RKO (cell line): ENCODE measurements at places on chromosomes 4 and X.

- no peak for DNase-seq
Observed at GRCh38 chr4:47842985-47843384, 5.1 kb upstream of the CORIN start.

GRCh38 chr4:76361689-76362412, 55.3 kb downstream of the STBD1 start:
- no peak for DNase-seq

GRCh38 chr4:107870916-107871786, 46.4 kb downstream of the SGMS2 start:
- no peak for DNase-seq

DNA sequence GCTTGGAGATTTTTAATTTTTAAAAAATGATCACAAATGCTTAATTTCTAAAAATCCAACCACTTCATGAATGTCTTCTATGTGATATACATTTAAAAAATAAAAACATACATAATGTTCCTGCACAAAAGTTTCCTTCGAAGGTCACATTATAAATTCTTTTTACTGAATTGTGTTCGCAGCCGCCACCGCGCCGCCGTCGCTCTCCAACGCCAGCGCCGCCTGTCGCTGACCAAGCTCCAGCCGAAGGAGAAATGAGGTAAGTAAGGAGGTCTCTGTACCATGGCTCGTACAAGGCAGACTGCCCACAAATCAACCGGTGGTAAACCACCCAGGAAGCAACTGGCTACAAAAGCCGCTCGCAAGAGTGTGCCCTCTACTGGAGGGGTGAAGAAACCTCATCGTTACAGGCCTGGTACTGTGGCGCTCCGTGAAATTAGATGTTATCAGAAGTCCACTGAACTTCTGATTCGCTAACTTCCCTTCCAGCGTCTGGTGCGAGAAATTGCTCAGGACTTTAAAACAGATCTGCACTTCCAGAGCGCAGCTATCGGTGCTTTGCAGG, 48.8 kb upstream of the NEUROG2 start:
- no peak for DNase-seq

- peak; percentile 57 for DNase-seq
Observed at GRCh38 chrX:63186137-63186536, 165.0 kb downstream of the SPIN4 start.

DNA sequence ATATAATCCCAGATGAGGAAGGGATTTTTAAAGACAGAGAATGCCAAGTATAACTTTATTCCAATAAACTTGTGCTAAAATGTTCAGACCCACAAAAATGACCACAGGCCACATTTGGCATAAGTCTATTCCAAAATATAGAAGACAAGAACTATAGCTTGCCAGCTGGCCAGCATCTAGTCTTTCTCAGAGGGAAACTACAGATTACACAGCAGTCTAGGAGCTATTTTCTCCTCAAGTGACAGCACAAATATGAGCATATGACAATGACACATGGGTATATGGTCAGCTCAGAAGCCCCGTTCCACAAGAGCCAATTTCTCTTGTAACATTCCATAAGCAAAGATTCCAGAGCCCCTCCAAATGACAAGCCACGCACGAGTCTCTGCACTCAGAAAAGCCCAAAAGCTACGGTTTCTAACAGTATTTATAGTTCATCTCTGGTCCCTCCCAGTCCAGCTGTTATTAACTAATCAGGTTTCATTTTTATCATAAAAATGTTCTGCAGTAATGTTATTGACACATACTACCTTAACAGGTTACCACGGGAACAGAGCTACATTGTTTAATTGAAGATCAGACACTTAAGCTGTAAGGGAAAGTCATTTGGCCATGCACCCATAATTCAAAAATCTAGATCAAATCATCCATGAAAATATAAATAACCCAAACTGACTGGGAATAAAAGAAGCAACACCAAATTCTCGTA, 70.3 kb downstream of the RAB28 start:
- DNase-seq: no peak

GRCh38 chrX:133698298-133698697, 283.0 kb upstream of the GPC4 start:
- no peak for DNase-seq

DNA sequence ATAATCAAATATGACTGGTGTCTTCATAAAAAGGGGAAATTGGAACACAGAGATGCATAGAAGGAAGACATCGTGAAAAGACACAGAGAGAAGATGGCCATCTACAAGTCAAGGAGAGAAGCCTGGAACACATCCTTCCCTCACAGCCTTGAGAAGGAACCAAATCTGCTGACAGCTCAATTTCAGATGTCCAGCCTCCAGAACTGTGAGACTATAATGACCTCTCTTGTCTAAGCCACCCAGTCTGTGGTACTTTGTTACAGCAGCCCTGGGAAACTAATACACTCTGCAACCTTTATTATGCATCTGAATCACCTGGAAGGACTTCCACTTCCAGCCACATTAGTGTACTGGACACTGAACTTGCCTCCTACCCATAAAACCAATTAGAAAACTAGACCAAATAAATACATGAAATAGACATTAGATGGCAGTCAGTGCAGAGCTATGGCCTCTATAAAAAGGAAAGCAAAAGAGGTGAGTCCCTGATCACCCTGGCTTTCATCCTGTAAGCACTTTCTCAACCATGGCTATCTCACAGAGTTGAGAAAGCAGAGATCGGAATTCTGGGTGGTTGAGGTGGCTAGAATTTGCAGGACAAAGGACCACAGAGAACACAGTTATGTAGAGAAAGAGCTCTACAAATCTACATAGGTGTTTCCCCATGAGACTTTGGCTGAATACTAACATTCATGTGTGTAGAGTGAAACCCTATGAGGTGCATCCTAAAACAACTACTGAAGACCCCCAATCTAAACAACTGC, 25.7 kb downstream of the GAB3 start:
- DNase-seq: no peak

DNA sequence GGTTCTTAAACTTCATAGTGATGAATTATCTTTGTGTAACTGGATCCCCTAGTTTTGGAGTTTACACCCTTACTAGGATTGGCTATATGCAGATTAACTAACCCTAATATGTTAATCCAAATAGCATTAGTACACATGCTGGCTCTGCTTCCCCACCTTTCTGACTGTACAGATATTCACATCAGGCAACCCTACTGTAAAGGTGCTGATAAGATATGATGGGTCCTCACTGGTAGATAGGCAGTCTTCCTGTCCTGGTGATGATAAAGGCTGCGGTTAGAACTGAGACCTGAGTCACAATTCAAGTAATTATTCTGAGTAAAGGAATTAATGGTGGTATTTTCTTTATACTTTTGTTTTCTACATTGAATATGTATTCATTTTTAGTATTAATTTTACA, 118.6 kb downstream of the COL4A5 start:
- DNase-seq: no peak

DNA sequence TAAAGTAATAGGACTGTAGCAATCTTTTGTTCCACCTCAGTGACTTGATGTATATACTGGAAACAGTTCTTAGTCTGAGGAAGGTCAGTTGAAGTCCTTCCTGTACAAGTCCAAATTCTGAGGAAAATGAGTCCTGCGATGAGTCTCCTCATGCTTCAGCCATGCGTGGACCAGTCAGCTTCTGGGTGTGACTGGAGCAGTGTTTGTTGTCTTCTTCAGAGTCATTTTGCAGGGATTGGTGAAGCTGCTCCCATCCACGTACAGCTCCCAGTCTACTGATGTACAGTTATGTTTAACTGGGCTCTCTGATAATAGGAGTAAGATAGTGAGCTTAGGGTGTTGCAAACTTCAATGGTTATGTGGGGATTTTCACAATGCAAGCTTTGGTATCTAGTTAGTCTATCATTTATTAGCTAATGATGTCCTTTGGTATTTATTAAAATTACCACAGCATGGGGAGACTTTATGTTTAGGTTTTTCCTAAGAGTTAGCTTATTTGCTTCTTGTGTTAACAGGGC, 3.4 kb downstream of the UGT2B17 start:
- DNase-seq: no peak

DNA sequence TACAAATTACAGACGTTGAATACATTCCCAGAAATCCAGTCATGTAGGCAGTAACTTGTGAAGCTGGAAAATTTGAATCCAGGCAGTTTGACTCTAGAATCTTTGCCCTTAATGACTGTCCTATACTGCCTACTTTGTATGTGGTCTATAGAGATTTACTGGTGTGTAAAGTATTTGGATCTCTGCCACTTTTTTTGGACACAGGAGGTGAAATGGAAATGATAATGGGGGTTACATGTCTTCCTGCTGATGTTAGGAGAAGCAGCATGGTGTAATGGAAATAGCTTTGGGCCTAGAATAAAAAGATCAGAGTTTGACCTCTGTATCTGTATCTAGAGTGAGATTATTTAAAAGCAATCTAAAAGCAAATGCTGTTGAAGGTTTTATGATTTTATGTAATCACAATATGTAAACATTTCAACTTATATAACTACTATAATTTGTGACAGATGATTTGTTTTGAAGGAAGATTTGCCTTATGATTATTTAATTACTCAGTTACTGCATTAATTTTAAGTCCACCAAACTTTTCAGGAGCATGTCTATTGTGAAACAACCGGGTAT, 3.3 kb downstream of the COL4A5 start:
- no peak for DNase-seq

DNA sequence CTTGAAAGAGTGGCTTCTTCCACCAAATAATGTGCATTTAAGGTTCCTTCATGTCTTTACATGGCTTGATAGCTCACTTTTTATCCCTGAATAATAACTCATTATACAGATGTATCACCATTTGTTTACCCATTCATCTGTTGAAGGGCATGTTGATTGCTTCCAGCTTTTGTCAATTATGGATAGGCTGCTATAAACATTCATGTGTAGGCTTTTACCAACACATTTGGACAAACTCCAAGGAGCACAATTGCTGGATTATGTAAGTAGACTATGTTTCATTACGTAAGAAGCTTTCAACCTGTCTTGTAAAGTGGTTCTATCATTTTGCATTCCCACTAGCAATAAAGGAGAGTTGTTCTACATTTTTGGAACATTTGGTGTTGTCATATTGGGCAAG, 2637.0 kb downstream of the PCDH7 start:
- DNase-seq: no peak
